Stimulated activated CD8-positive, alpha-beta memory T cell treated with anti-CD3 and anti-CD28 coated beads, Interleukin-4, amount 100 ng/mL, for 4 hours (primary cell): ENCODE measurements at places on chromosomes 3 and 15.

DNA sequence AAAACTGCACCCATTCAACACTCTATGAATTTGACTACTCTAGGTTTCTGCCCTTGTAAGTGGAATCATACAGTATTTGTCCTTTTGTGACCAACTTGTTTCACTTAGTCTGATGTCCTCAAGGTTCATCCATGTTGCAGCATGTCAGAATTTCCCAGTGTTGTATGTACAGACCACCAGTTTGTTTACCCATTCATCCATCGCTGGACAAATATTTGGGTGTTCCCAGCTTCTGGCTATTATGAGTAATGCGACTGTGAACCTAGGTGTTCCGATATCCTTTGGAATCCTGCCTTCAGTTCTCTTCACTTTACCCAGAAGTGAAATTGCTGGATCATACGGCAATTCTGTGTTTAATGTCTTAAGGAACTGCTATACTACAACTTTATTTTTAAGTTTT, 12.6 kb downstream of the RPL32 start:
- no peak for DNase-seq

- DNase-seq: no peak
Observed at GRCh38 chr3:171369156-171369555, 91.0 kb downstream of the TNIK start.

DNA sequence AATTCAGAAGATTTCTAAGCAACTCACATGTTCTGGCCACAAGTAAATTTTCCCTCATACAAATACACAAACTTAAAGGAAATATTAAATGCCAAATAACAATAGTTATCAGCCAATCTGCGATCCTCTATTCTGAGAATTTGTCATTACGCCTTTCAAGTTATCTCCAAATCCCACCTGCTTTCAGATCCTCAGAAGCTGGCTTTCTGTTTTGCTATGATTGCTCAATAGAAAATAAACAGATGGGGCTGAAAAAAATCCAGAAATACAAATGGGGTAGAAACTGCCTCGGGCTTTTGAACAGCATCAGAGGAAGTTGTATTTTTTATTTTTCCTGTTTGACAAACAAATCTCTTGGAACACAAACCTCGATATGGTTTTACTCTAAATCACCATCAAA, 74.0 kb upstream of the CNTN4 start:
- DNase-seq: no peak

GRCh38 chr3:33949074-33949473, 150.6 kb downstream of the PDCD6IP start:
- DNase-seq: no peak

- DNase-seq: no peak
Observed at GRCh38 chr3:147393943-147394883, 12.1 kb downstream of the ZIC4 start.

- DNase-seq: no peak
Observed at GRCh38 chr15:100216182-100216581, 125.6 kb downstream of the ADAMTS17 start.

GRCh38 chr3:181497358-181497757, 214.4 kb upstream of the SOX2 start:
- DNase-seq: no peak

- no peak for DNase-seq
Observed at GRCh38 chr3:150583028-150583427, 20.1 kb upstream of the SELENOT start.

DNA sequence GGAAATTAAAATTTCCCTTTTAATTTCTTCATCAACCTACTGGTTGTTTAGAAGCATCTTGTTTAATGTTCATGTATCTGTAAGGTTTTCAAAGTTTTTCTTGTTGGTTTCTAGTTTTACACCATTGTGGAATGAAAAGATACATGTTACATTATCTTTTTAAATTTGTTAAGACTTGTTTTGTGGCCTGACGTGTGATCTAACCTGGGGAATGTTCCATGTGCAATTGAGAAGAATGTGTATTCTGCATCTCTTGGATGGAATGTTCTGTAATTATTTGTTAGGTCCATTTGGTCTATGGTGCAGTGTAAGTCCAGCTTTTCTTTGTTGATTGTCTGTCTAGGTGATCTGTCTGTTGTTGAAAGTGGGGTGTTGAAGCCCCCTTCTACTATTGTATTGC, 45.7 kb downstream of the THSD4 start:
- DNase-seq: no peak

DNA sequence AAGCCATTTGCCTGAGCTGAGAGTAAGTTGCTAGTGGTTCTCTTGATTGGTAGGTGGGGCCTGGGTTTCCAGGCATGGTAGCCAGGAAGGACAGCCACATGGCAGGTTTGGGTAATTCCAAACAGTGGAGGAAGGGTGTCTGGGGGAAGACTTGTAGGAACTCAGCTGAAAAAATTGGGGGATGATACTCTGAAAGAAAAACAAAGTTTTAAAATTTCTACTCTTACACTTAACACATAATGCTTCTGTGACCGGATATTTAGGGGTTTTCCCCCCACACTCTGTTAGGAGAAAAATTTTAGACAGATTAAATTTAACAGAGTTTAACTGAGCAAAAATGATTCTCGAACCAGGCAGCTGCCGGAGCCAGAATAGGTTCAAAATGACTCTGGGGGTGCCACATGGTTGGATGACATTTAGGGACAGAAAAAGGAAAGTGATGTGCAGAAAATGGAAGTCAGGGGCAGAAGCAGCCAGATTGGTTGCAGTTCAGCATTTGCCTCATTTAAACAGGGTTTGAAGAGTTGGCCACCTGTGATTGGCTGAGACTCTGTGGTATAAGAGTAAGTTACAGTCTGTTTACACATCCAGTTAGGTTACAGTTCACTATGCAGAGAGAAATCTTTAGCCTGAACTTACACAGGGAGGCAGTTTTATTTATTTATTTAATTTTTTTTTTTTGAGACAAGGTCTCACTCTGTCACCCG, 8.1 kb downstream of the B2M start:
- DNase-seq: no peak

- DNase-seq: no peak
Observed at GRCh38 chr3:196280689-196281440, 6.7 kb downstream of the PCYT1A start.

GRCh38 chr3:20015525-20015924, 3.5 kb upstream of the PP2D1 start:
- DNase-seq: no peak
